ENCODE measurements at places on chromosomes 3 and 15.

DNA sequence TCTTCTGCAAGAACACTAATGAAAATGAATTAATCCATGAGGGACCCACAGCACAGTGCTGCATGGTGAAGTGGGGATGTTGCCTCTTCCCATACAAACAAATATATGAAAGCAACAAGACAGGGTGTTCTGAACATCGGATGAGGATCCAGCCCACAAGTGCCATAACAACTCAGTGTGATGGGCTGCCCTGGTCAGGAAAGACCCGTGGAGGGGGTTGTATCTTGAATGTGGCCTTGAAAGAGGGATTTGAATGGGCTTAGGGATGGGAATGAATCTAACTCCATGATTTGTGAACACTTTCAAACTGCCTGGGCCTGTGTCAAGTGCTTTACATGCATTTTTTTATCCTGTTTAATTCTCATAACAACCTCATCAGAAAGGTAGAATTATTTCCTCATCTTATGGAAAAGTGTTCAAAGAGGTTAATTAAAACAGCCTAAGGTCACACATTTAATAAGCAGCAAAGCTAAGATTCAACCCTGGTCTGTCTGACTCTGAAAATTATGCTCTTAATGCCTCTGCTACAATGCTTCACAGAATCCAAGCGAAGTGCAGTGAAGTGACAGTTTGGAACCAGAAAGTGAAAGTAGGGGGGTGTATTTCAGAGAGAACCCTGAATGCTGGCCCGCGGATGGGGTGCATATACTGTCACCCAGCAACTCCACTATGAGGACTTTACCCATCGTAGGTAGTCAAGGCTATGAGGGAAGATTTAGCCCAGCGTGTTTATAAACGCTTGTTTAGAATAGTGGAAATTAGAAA, 65.6 kb upstream of the HEG1 start:
- no peak for DNase-seq

DNA sequence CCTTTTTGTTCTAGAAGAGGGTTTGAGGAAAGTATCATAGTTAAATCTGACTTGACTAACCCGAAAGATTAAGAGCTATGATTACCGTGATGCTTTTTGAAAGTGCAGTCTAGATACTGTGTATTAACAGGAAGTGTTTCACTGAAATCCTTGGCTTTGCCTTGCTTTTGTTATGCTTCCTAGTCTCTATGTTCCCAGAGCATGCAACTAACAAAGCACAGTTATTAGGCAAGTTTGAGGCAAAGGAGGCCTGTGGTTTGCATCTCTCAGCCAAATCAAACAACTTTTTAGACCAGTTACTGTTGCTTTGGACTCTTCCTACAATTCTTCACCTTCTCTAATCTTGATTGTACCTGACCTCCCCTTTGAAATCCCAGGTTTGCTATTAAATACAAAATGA, 3.9 kb downstream of the LXN start:
- no peak for DNase-seq

DNA sequence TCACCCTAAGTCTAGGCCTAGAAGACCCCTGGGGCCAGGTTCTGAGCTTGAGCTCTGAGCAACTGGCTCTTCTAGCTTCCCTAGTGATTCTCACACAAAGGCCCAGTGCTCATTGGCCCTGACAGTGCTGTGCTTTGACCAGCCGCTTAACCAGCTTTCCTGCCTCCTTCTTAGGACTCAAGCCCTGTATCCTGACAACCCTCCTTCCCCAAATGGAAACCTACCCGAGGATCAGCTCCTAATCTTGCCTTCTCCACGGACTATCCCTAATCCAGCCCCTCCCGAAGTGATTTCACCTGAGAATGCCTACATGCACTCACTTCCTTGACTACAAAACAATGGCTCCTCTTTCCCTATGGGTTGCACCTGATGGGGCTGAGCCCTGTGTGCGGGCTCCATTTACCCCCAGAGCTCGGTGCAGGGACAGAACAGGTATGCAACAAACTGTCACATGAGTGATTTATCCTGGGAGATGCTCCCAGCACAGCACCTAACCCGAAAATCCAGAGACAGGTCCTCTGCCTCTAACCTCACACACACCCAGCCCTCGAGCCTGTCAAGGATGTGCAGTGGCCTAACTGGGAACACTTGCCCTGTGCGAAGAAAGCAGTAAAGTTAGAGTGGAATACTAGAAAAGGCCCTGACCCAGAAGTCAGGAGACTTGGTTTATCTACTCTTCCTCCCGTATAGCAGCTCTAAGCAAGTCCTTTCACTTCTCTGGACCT, 2.3 kb downstream of the MEGF11 start:
- no peak for DNase-seq

DNA sequence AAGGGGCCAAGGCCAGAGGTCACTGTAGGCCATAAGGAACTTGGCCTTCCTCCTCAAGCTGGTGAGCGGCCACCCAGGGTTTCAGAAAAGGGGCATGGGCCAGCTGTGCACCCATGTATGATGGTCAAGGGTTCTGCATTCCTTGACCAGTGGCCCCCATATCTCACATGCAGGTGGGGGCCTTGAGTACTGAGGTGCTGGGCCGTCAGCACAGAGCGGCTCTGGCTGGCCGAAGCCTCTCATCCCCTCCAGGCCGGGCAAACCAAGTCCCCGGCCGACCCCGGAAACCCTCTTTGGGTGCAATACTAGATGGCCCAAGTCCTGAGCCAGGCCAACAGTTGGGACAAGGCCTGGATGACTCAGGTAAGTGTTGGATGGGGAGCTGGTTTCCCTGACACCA, 9.5 kb downstream of the ALG3 start:
- DNase-seq, result no peak

DNA sequence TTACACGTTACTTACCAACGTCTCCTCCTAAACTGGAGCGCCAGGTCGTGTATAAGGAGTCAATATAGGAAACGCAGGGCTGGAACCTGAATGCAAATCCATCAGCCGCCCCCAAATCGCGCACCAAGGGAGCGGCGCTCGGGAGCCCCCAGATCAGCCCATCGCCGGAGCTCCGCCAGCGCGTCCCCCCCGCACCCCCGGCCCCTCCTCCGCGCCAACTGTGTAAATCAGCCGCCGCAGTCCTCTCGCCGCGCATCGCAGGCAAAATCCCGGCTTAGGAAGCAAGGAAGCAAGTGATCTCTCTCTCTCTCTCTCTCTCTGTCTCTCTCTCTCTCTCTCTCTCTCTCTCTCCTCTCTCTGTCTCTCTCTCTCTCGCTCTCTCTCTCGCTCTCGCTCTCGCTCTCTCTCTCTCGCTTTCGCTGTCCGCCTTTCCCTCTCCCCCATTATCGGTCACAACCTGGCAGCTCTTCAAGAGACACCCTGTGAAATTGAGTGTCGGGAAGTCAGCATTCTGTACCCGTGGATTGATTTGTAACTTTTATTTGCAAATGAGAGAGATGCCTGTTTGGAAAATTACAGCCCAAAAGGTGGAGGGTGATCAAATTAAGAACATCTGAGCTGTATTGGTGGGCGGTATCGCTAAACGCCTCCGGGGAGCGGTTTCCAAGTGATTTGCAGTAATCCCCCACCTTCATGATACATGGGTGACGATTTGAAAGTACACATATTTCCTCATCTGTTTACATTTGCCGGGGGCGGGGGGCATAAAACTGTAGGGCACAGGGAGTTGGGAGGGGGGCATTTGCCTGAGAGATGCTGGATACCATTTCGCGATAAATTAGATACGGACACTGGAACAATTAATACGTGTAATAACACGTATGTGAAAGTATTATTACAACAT, 645 bp upstream of the SLITRK3 start:
- no peak for DNase-seq

DNA sequence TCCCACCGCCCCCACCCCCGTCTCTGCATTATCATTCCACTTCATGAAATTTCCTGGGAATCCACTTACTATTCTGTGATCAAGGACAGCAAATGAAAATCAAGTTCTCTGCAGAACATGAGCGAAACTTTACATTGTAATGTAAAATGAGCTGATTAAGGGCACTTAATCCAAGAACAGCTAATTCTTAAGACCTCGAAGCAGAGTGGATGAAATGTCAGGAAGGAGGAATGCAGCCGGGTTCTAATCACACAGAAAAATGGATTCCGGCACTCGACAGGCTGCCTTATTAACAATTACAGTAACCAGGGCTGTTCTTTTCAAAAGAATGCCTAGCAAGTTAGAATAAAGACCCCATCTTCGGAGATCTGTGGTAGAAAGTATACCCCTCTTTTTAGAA, 57.5 kb downstream of the RFTN1 start:
- DNase-seq, result no peak

GRCh38 chr3:119550192-119550910, 9.1 kb downstream of the CD80 start:
- no peak for DNase-seq

DNA sequence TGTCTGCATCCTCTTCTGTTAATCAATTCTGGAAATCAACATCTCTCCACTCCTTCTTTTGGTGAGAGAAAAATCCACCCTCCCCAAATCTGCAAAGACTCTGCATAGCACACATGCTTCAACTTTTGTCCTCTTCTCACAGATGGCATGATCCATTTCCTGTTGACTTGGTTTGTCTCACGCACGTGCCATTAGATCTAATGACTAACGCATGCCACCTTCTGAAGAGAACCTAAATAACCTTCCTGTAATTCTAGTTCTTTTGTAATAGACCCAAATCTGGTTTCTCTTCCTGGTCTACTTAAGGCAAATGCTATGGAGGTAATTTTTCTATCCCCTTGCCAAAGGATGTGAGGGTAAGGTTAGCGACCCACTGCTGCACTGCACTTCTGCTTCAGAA, 51.0 kb upstream of the ATOSA start:
- no peak for DNase-seq

DNA sequence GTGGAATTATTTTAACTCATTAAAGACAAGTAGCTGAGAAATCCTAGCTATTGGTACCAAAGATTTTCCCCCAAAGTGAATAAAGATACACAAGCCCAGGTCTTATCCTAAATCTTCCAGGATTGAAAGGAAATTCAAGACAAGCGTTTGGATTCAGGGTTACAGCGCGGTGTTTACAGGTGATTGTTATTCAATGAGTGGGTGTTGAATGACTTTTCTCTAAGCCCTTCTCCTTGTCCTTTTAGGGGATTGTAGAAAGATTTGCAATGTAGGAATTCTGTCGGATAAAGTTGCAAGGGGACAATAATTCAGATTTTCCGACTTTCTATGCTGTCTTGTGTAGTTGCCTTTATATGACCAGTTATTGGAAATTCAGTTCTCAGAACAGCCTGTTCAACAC, 57.2 kb downstream of the USP13 start:
- DNase-seq, result no peak

- DNase-seq, result no peak
Measured at GRCh38 chr3:132435911-132436425, 18.7 kb downstream of the DNAJC13 start.

DNA sequence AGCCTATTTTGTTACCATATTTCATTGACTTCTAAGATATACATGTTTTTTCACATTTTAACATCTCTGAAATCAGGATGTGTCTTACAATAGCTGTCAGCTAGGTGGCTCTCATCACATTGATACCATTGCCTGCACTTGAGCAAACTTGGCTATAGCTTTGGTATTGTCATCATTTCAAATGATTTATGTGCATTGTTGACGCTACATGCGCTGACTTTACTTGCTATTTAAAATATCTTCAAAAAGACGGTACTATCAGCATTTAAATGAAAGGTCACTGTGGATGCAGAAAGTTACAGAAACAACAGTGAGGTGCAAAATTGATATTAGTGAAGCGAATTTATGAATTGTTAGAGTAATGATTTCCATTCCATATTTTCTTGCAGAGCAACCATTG, 54.0 kb upstream of the ABHD2 start:
- DNase-seq, result no peak

DNA sequence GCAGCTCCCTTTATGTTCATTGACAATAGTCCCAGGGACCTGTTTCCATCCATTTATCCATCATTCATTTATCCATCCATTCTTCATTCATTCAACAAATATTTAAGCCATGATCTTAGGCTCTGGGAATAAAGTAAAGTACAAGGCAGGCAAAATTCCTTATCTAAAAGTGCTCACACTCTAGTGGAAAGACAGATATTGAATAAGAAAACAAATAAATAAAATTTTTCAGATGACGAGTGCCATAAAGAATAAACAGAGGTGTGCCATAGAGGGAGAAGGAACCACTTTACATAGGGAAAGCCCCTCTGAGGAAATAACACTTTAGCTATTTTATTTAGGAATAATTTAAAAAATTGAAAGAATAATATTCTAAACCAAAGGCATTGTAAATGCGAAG, 76.2 kb downstream of the COL8A1 start:
- no peak for DNase-seq

DNA sequence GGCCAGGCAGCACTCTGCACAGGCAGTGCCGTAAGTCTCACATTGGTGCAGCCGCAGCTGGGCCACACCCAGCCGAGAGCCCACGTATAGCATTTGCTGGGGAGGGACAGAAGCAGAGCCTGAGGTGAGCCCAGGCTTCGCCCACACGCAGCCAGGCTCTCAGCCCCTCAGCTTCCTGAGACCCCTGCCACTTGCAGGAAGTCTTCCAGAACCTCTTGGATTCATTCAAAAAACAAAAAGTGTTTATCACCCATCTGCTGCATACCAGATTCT, 6.9 kb downstream of the SEMA3G start:
- no peak for DNase-seq

DNA sequence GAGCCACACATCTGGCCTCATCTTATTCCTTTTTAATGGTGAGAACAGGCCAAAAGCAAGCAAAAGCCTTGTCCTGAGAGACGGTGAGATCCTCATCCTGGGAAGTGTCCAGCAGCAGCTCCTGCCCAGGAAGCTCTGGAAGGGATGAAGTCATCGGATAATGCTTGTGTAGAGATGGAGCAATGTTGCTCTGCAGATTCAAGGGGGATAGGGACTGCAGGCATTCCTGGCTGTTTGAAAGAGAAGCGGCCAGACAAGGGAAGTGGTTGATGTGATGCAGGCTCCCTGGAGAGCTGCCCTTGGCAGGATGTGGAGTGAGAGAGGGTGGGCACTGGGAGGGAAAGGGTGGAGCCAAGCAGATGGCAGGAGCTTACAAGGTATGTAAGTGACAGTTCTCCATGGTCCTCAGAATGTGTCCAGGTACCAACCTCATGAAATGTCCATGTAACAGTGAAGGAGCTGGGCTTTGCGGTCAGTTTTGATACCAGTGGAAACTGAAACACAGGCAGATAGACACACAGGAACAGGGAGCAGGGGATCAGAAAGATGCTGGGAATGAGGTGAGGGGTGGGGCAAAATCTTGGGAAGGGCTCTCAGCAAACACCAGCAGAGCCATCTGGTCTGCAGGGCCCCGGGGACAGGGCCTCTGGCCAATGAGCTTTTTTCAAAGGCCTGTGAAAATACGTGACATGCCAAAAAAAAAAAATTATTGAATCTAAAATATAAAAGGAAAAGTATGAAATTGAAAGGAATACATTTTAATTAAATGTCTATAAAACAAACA, 32.2 kb upstream of the LACTB start:
- peak; percentile 80 for DNase-seq

GRCh38 chr3:194485881-194486539, 792 bp downstream of the ATP13A3 start:
- peak; percentile 59 for DNase-seq

DNA sequence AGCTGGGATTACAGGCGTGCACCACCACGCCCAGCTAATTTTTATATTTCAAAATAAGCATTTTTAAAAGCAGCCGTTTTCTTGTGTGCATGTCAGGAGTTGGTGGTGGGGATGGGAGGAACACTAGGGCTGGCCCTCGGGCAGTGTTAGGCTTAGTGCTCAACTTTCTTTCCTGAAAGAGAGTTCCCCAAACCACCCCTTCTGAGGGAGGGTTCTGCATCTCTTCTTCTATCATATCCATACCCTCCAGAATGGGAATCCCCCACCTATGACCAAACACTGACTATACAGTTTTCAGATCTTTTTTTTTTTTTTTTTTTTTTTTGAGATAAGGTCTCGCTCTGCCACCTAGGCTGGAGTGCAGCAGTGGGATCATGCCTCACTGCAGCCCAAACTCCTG, 12.5 kb downstream of the PFKFB4 start:
- no peak for DNase-seq
